ENCODE measurements at places on chromosomes 1 and 21.

DNA sequence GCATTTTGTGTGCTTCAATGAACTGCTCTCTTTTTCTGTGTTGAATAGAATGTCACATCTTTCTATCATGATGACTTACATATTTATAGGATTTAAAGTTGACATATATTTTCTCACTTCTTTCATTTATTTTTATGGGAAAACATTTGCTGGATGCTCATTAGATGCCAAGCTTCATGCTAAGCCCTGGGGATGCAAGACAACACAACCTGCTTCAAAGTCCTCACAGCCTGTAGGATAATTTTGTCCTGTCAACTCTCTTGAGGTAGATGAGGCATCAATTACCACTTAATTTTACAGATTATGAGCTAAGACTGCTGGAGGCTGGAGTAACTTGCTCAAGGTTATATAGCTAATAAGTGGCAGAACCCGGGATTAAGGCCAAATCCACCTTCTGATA is 264.3 kb downstream of the GRIK1 start:
- DNase-seq: no peak

DNA sequence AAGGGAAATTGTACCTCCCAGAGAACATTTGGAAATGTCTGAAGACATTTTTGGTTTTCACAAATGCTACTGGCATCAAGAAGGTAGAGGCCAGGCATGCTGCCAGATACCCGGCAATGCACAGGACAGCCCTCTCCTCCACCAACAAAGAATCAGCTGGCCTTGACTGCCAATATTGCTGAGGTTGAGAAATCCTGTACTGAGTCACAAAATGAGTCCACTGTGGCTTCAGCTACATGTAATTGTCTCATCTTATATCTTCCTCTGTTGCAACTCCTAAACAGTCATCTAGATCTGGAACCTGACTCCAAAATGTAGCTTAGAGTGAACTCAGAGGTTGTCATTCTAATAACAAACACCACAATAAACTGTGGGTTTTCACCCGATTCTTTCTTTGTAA is 327.5 kb upstream of the POGK start:
- DNase-seq: no peak

DNA sequence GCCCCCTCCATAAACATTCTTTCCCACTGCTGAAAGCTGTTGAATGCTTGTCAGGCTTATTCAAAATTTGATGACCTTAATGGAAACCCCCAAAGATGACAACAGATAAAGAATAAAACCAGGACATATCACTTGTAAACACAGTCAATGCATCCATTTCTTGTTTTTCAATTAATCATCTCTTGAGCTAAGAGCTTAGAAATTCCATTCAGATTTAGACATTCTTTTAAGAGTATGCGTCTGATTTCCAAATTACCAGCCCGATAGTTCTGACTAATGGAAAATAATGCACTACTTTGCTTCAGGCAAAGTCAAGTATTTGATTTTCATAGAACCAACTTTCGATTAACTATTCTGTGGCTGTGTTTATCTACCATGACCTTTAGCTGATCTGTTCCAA is 100.6 kb upstream of the RUNX1 start:
- no peak for DNase-seq

DNA sequence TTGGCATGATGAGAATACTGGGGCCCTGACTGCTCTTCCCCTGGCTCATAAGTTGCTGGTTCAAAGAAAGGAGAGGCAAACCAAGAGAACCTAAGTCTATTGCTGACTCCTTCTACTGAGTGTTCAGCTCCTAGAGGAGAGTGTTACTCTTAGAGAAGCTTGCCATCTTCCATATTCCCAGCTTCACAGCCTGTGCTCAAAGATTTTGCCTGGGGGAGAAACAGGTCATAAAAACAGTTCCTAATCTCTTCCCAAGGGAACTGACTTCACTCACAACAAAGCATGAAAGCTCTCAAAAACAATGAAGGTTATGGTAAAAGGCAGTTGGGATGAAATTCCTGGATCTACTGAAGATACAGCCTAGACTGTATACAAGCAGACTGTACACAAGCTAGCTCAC is 37.1 kb downstream of the LRRC40 start:
- DNase-seq: no peak

DNA sequence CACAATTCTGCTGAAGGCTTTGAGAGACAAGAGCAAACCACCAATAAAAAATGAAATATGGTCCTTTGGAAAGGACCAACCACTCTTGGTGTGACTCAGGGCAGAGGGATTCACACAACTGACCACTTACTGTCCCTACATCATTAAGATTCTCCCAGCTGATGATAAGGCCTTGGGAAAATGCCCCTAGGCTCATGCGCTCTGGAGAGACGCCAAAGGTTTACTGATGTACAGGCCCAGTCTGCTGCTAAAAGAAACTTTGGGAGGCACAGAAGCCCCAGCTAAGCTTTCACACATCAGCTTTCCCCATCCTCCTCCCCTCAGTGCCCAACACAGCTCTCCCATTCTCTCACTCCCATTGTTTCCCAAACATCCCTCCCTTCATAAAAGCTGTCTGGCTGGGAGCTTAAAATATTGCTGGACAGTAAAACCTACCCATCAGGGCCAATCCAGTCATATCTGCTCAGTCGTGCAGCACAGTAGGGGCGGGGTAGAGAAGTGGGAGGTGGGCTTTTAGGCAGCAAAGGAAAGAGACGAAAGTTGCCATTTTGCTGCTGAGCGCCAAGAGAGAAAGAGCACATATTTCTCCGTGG is at the start of gene GJA8:
TSS of gene GJA8 (plus strand) at position 543 of the 593 bp plus-strand sequence. CDS start 5,161 bp downstream, outside the sequence.
- no peak for DNase-seq

GRCh38 chr1:7379441-7379971 is 391.6 kb upstream of the VAMP3 start:
- no peak for DNase-seq

DNA sequence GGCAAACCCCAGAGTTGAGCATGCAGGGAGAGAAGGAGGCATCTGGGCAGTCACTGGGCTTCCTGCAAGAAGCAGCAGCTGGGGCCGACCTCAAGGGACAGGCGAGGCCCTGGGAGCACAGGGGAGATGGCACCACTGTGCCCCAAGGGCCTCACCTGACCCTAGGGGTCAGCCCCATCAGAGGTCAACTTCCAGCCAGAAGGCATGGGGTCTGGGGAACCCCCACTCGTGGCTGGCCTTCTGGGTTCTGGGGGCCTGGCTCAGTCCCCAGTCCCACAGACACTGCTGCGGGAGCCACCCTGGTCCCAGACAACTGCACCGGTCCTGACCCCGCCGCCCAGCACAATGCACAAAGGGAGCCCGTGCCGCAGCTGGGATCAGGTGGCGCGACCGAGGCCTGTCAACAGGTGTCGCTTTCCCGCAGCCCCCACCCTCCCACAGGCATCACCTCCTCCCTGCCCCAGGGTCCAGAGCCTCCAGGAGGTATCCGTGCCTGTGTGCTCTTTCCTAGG is 6.2 kb downstream of the WNT9A start:
- no peak for DNase-seq

DNA sequence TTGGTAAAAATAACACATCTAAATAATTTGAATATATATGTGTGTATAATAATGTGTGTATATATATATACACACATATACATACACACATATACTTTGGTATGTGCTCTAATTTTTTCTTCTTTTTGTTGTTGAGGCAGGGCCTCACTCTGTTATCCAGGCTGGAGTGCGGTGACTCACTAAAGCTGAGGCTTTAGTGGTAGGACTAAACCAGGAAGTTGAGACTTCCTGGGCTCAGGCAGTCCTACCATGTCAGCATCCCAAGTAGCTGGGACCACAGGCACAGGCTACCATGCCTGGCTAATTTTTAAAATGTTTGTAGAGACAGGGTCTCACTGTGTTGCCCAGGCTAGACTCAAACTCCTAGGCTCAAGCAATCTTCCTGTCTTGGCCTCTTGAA is 46.7 kb upstream of the CXADR start:
- DNase-seq: no peak

DNA sequence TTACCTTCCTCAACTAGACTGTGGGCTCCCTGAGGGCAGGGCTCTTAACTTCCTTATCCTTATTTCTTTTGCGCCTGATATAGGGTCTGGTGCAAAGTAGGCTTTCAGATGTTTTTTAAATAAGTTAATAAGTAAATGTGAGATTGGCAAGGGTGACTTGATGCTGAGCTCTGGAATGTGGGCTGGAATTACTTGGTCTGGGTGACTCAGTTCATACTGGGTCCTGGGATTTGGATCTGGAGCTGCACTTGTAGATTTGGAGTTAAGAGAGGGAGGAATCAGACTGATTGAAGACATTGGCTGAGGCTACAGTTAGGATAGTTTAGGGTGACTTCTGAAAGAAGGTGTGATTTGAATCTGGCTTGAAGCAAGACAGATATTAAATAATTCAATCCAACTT is 190.9 kb downstream of the GIPC2 start:
- no peak for DNase-seq

DNA sequence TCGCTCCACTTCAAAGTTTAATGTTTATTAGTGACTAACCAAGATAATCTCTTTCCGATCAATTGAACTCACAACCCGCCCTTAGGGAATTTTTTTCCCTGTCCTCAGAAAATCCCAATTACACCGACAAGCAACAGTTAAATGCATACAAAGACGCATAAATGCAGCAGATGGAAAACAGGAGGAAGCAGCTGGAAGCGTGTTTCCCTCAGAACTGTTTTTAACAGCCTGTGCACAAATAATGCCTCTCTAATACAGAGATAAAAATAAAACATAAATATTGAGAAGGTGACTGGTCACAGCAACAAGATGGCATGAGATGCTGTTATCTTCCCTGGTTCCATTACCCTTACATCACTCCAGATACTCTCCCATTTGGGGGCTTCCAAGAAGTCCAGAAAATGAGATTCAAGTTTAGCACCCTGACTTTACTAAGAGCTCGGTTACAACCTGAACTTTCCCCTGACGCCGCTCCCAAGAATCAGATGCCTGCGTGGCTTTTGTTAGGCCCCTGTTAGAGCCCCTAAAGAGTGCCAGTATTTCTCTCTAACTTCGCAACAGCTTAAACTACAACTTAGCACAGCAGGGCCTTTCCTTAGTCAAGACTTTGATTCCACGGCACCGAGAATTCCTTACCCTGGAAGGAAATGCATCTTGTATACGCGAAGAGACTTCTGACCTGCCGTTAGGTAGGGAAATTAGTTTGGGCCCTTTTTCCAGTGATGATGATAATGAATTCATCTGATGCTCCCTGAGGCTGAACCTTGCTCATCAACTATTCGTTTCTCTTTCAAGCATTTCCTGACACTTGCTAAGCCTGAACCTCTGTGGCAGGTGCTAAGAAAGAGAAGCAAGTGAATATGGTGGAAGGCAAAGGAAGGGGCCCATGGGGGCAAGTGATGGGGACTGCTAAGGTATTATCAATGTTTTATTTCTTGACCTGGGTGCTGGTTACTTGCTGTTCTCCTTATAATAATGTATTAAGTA is 137.7 kb upstream of the SMYD2 start:
- DNase-seq: no peak

DNA sequence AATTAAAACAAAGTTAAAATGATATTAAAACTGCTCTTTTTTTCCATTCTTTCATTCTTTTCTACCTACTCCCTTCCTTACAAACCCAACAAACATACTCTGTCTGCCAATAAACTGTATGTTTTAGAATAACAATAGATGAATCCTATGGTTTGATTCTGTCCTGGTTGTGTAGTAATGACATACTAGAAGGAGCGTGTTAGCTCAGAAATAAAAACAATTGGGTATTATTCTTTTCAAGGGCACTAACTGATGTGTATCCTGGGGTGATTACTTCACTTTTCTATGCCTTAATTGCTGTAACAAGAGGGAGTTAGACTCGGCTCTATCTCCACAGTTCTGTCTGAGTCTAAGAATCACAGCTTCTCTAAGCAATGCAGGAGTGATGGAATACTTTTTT is 194.4 kb downstream of the GIPC2 start:
- no peak for DNase-seq

GRCh38 chr1:38113159-38113666 is 66.6 kb upstream of the POU3F1 start:
- DNase-seq: no peak

- no peak for DNase-seq
These were observed 11.4 kb downstream of the DEPDC1 start for GRCh38 chr1:68485431-68486022.

GRCh38 chr1:92314024-92314423 is 15.2 kb downstream of the RPAP2 start:
- no peak for DNase-seq

DNA sequence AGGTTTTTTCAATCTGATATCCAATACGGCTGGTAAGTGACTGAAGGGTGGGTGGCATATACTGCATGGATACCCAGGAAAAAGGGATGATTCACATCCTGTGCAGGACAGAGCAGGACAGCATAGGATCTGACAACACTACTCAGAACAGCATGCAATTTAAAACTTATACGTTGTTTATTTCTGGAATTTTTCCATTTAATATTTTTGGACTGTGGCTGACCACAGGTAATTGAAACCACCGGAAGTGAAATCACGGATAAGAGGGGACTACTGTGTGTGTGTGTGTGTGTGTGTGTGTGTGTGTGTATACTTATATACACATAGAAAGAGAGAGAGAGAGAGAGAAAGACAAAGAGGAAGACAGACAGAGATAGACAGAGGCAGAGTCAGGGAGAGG is 23.0 kb downstream of the ERICH3 start:
- no peak for DNase-seq

GRCh38 chr1:109198043-109198695 is 15.5 kb upstream of the SARS1 start:
- DNase-seq: no peak

DNA sequence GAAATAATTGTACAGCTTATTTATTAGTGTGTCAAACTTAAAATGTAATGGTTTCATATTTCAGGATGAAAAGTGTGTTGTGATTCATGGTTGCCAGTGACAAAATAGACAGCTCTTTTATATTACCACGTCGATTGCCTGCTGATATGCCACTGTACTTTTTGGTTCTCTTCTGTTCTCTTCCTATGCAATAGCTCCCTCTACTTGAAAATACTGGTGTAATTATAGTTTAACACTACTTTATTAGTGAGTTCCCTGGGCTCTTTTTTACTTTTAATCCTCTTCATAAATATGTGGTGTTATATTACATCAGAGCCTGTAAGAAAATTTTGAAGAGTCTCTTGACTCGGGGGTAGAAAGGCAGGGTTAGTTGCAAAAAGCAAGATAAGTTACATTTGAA is 111.3 kb downstream of the PATJ start:
- no peak for DNase-seq

DNA sequence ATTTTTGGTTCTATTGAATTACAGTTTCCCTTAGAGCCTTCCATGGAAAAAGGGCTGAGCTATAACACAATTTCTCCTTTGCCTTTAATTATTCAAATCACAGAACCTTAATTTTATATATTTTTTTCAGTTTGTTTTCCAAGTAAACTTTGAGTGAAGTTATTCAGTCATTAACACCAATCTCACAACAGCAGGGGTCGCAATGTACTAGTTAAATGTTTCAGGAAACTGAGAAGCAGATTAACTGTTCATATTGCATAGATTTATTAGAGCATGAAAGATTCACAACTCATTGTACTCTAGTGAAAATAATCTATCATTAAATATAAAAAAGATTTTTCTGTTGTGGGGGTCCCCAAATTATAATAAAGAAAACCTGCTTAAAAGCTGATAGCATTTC is 64.1 kb downstream of the KIFAP3 start:
- DNase-seq: no peak

GRCh38 chr1:232561381-232561780 is 68.6 kb downstream of the SIPA1L2 start:
- DNase-seq: no peak
